ENCODE measurements at places on chromosomes 3 and 15.
A peak's percentile ranks its signal among the peaks of the same experiment; 100 is the strongest.

DNA sequence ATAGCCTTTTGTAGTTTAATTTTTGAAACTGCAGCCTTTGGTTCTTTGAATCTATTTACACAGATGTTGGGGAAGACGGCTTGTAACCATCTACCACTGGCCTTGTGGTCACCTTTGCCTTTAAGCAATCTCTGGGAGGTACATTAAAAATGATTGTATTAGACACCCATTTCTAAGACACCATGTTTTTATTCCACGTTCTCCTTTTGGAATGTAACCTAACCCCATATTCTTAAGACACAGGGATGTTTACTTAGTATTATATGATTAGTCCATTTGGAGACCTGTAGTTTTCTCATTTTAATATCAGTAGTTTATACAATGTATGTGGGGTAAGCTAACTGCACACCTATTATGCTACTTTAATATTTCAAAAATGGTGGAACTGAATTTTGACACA is 175.1 kb upstream of the PLSCR5 start:
- H3K4me3 ChIP-seq: no peak overlapping the region
- no peaks in the 10 kb centered on the region for H3K4me1 ChIP-seq
- H3K36me3 ChIP-seq: no peaks in the 10 kb centered on the region
- H3K27ac ChIP-seq: no peak overlapping the region
- H3K27me3 ChIP-seq: no peaks in the 10 kb centered on the region

DNA sequence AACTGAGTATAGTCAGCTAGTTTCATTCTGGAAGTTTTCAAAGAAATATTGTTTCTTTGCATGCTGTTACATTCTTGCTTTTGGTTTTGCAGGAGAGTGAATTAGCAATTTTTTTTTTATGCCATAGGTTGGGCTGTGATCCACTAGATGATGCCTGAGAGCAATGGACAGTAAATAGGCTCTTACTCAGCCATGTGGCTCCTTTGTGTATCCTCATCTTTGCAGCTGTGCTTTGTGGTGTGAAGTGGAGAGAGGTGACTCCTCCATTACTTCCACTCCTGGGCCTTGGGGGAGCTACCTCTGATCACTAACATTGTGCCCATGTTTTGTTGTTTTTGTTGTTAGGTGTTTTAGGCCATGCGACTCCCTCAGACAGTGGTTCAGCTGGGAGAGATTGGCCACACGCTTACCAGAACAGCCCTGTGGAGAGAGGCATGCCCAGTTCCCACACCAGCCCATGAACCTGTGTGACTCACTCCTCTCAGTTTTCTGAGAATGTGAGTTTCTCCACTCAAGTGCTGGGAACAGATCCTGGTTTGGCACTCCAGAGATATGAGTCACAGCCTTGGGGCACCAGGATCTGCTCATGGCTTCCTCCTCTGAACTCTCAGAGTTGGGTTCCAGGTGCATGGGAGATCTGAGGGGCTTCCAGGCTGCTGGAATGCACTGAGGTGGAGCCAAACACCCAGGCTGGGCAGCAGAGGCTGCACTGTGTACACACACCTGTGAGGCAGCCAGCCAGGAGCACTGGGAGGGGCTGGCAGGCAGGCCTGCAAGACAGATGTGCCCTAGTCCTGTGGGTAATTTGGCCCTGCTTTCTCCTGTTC is 785.3 kb downstream of the ROBO2 start:
- no peaks in the 10 kb centered on the region for H3K36me3 ChIP-seq
- H3K4me1 ChIP-seq: no peaks in the 10 kb centered on the region
- no peak for DNase-seq
- no peak overlapping the region for H3K4me3 ChIP-seq
- H3K27me3 ChIP-seq: no peaks in the 10 kb centered on the region
- no peak overlapping the region for H3K27ac ChIP-seq

- DNase-seq: no peak
- H3K36me3 ChIP-seq: no peaks in the 10 kb centered on the region
- no peaks in the 10 kb centered on the region for H3K27me3 ChIP-seq
- no peaks in the 10 kb centered on the region for H3K4me1 ChIP-seq
These were observed 59.9 kb downstream of the CLSTN2 start for GRCh38 chr3:139994891-139995290.

DNA sequence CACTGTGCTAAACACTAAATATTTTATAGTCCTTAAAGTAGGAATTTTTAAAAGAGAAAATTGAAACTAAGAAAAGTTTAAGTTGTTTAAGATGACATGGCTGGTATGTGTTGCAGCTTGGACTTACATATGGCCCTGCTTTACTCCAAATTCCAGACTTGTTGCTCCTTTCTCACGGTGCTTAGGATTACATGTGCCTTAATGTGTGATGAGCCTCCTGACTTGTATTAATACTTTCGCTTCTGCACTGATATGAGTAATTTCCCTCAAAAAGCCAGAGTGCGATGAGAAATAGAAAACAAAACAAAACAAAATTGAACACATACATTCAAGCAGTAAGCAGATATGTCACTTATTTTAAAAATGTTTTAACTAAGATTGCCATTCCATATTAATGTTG is 250.2 kb downstream of the VGLL3 start:
- no peaks in the 10 kb centered on the region for H3K27me3 ChIP-seq
- DNase-seq: no peak
- no peak overlapping the region for H3K27ac ChIP-seq
- no peaks in the 10 kb centered on the region for H3K4me1 ChIP-seq

GRCh38 chr3:62175161-62175560 is 198.2 kb downstream of the FEZF2 start:
- H3K27ac ChIP-seq: no peak overlapping the region
- no peaks in the 10 kb centered on the region for H3K36me3 ChIP-seq
- H3K4me1 ChIP-seq: no peaks in the 10 kb centered on the region
- no peak for DNase-seq
- H3K27me3 ChIP-seq: no peaks in the 10 kb centered on the region
- no peak overlapping the region for H3K4me3 ChIP-seq

GRCh38 chr3:152280539-152280938 is 11.8 kb downstream of the MBNL1 start:
- peak overlapping the region; percentile 93 for H3K27ac ChIP-seq
- peaks cover 50% of the 10 kb centered on the region for H3K4me1 ChIP-seq
- H3K4me3 ChIP-seq: peak overlapping the region; percentile 17

DNA sequence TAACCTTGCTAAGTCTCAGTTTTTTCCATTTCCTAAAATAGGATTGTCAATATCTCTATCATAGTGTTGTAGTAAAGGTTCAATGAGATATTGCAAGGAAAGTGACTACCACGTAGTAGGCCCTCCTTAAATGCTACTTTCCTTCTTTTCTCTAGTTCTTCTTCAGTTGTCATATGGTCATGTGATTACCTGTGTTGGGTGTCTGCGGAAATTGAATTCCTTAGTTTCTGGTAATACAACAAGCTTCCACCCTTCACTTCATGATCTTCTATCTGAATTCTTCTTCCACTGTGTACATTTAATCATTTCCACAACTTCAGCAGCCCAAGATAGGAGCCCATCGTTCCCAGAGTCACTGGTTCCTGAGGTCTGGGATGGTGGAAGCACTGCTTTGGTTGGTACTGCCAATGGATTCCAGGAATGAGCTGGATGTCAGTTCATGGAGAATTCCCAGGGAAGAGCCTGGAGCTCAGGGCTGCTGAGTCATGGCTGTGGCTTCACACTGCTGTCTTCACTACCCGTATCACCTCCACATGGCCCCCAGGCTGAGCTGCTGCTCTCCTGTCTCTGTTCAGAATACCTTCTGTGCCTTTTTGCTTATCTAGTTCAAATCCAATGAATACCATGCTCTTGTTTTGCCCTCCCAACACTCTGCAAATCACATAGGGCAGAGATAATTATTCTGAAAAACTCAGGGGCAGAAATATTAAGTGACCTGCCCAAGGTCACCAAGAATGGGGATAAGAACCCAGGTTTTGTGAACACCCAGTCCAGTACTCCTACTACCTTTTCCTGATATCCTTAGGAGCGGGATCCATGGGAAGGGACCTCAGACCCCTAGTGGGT is 98.6 kb downstream of the RPL39L start:
- peaks cover 28% of the 10 kb centered on the region for H3K36me3 ChIP-seq
- DNase-seq: no peak
- no peak overlapping the region for H3K4me3 ChIP-seq
- peak overlapping the region; percentile 13 for H3K27ac ChIP-seq

DNA sequence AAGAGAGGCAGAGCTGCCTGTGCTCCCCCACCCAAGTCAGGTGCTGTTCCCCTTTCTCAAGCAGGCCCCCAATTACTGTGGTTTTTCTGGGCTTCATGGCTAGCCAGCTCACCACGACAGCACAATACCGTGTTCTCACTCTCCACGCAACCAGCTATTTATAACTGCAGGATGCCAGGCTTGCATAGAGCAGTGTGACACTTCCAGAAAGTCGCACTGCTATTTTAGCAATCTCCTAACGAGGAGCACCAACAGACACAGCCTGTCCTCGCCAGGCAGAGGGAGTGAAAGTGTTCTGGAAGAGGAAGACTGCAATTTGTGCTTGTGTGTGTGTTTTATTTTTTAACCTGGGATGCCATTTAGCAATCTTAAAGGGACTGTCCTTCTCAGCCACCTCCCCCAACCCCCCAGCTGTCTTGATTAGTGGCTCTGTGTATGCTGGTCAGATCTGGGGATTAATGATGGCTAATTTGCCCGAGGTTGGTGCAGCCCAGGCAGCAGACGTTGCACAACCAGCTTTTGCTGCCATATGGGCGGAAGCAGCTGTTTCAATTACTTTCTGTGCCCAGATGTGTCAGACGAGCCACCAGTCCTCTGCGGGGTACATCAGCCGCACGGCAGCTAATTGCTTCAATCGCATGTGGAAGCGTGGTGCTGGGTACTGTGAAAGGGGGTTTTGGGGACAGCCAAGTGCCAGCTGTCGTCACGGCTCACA is 268.0 kb upstream of the ARRDC4 start:
- no peak for DNase-seq
- no peak overlapping the region for H3K4me3 ChIP-seq
- H3K27ac ChIP-seq: no peak overlapping the region
- H3K36me3 ChIP-seq: no peaks in the 10 kb centered on the region
- H3K4me1 ChIP-seq: no peaks in the 10 kb centered on the region

DNA sequence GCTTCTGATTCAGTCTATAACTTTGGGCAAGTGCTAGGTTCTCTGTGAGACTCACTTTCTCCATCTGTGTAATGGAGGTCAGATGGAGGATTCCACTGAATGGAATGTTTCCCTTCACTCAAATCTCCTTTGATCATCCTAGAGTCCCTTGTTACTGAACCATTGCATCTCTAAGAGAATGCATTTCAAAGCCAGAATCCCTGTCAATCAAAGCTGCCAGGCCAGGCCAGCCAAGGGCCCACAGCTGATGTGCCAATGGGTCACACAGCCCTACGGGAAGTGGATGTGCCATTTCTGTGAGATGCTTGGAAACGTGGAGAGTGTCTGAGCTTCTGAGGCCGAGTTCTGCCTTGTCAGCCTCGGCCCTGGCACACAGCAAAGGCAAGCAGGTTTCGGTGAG is 32.4 kb downstream of the SCN5A start:
- H3K36me3 ChIP-seq: no peaks in the 10 kb centered on the region
- no peaks in the 10 kb centered on the region for H3K4me1 ChIP-seq
- H3K27ac ChIP-seq: no peak overlapping the region
- H3K27me3 ChIP-seq: no peaks in the 10 kb centered on the region

DNA sequence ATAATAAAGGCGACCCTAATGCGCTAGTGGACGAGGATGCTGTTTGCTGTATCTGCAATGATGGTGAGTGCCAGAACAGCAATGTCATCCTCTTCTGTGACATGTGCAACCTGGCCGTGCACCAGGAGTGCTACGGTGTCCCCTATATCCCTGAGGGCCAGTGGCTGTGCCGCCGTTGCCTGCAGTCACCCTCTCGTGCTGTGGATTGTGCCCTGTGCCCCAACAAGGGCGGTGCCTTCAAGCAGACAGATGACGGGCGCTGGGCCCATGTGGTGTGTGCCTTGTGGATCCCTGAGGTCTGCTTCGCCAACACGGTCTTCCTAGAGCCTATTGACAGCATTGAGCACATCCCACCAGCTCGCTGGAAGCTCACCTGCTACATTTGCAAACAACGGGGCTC is 7.6 kb downstream of the BRPF1 start:
- DNase-seq: no peak
- H3K27me3 ChIP-seq: no peaks in the 10 kb centered on the region
- peaks cover 100% of the 10 kb centered on the region for H3K36me3 ChIP-seq
- H3K27ac ChIP-seq: no peak overlapping the region
- no peak overlapping the region for H3K4me3 ChIP-seq

GRCh38 chr15:33440900-33441299 is 130.1 kb downstream of the RYR3 start:
- no peaks in the 10 kb centered on the region for H3K4me1 ChIP-seq
- no peaks in the 10 kb centered on the region for H3K36me3 ChIP-seq
- no peaks in the 10 kb centered on the region for H3K27me3 ChIP-seq
- no peak overlapping the region for H3K4me3 ChIP-seq
- no peak overlapping the region for H3K27ac ChIP-seq

DNA sequence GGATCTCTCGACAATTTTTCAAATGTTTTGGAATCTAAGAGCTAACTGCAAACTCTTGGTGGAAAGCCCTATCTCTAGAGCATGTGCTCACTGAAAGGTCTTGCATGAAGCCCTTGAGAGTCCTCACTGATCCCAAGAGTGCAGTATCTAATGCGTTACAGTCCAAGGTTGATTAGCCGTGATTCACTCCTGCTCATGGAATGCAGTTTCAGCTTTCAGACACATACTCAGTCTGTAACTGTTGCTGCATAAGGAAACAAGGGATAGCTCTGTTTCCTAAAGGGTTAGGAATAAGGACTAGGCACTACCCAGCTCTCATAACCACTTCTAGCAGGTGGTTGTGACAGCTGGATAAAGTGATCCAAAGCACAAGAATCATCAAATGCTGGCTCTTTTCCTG is 687.4 kb upstream of the CFAP20DC start:
- DNase-seq: no peak
- no peaks in the 10 kb centered on the region for H3K4me1 ChIP-seq
- no peak overlapping the region for H3K4me3 ChIP-seq
- no peak overlapping the region for H3K27ac ChIP-seq
- no peaks in the 10 kb centered on the region for H3K27me3 ChIP-seq

DNA sequence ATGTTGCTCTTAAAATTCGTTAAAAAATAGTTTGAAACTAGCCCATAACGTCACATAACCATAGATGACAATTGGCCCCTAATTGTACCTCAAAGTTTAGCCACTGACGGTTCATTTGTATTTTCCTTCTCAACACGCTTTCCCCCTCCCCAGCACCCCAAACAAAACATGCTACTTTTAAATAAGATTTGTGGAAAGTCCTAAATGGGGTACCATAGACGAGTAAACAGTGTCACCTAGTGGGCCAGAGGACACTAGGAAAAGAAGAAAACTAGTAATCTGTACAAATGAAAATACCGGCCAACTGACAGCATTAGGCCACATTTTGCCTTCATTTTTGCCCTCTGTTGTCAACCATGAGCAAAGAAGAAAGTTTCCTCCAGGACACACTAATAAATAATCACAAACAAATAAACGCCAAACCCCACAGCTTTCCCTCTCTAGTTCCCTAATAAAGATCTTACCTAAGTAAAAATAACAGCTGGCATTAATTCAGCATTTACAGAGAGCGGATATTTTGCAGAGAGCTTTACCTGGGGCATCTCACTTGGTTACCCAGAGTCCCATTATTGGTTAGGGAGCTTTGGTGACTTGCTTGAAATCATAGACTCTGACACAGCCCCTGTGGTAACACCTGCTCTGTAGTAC is 175.1 kb upstream of the ATP11B start:
- no peak overlapping the region for H3K27ac ChIP-seq
- H3K4me3 ChIP-seq: no peak overlapping the region
- peaks cover 3% of the 10 kb centered on the region for H3K27me3 ChIP-seq
- no peaks in the 10 kb centered on the region for H3K4me1 ChIP-seq
- no peak for DNase-seq

GRCh38 chr3:52742418-52743041 is 28.2 kb downstream of the NEK4 start:
- no peak overlapping the region for H3K27ac ChIP-seq
- H3K36me3 ChIP-seq: peaks cover 98% of the 10 kb centered on the region
- DNase-seq: no peak
- no peak overlapping the region for H3K4me3 ChIP-seq
- H3K4me1 ChIP-seq: no peaks in the 10 kb centered on the region

All from tibial artery (tissue), 4 donors.